PC-9 (cell line): ENCODE measurements at places on chromosomes 12 and 14. TPM values are rescaled to one million over a fixed set of nuclear protein-coding genes. Genes with fewer than 3 reads are reported as not detected.

The BICDL1 gene
- 14.4 and 18.6 TPM in 2 replicates for total RNA-seq

The CCDC88C gene
- 7.4 and 10.4 TPM in 2 replicates for total RNA-seq

The TAS2R20 gene
- total RNA-seq, result 1.8 and 2.6 TPM in 2 replicates

GRCh38 chr12:34033628-34034296, 11.5 kb downstream of the ALG10 start:
- no peak overlapping the region for H3K4me3 ChIP-seq
- H3K4me1 ChIP-seq, result no peaks in the 10 kb centered on the region
- DNase-seq, result no peak
- peak overlapping the region; percentile 36 for H3K27ac ChIP-seq
- H3K27me3 ChIP-seq, result no peaks in the 10 kb centered on the region

DNA sequence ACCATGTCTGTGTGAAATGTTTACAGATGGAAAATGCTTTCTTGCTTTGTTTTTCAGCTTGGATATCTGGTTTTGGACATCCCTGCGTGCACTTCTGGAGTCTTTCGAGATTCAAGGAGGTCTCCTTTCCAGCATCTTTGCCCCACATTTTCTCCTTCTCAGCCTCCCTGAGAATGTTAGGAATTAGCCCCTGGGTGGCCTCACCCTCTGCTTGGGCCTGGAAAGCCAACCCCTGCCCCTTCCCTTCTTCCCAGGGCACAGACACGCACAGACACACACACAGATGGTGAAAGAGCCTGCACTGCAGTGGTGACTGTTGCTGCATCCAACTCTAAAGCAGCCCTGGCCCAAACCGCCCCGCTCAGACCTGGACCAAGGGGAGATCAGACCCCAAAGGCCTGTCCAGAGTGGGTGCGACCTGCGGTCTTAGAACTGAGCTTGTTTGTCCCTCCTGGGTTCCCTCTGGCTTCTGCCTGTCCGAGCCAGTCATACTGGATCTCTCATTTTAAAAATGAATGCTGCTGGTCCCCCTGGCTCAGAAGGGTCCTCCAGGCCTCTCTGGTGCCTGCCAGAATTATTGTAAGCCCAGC, 8.7 kb upstream of the NCOR2 start:
- H3K4me3 ChIP-seq, result no peak overlapping the region
- H3K27me3 ChIP-seq, result no peaks in the 10 kb centered on the region
- no peak for DNase-seq
- no peak overlapping the region for H3K27ac ChIP-seq
- no peaks in the 10 kb centered on the region for H3K36me3 ChIP-seq
- H3K4me1 ChIP-seq, result no peaks in the 10 kb centered on the region; the same call in 1 of the 2 replicates

- peaks cover 17% of the 10 kb centered on the region for H3K4me1 ChIP-seq
- no peak overlapping the region for H3K27ac ChIP-seq
- DNase-seq, result no peak
- H3K4me3 ChIP-seq, result no peak overlapping the region
Measured at GRCh38 chr14:49493557-49493956, 92.6 kb downstream of the RPS29 start.

- no peaks in the 10 kb centered on the region for H3K4me1 ChIP-seq
- H3K36me3 ChIP-seq, result no peaks in the 10 kb centered on the region
- peaks cover 88% of the 10 kb centered on the region for H3K27me3 ChIP-seq
- no peak for DNase-seq
Measured at GRCh38 chr14:93747102-93747501, 41.2 kb downstream of the PRIMA1 start.
